Activated T-helper 1 cell treated with Interleukin-2 at 50 U/mL for 16 hours (primary cell): ENCODE measurements at places on chromosomes 1 and 21.

- DNase-seq, result no peak
Observed at GRCh38 chr1:185849014-185849413, 114.8 kb downstream of the HMCN1 start.

- no peak for DNase-seq
Observed at GRCh38 chr21:43916076-43916475, 51.1 kb downstream of the AGPAT3 start.

DNA sequence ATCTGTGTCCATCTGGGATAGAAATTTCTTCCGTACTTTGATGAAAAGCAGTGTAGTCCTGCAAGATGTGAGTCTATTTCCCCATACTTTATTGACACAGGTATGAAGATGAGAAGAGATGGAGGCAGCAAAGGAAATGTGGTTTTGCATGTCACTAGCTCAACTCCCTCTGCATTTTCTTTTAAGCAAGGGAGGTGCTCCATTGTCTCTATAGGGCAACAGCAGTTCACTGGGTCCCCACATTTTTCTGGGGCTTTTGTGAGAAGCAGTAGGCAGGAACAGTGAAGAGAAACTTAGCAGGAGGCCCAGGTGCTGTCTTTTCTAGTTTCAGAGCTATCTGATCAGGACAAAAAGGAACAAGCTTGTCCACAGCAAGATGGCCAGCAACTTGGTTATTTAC, 37.1 kb downstream of the C21orf91 start:
- no peak for DNase-seq

DNA sequence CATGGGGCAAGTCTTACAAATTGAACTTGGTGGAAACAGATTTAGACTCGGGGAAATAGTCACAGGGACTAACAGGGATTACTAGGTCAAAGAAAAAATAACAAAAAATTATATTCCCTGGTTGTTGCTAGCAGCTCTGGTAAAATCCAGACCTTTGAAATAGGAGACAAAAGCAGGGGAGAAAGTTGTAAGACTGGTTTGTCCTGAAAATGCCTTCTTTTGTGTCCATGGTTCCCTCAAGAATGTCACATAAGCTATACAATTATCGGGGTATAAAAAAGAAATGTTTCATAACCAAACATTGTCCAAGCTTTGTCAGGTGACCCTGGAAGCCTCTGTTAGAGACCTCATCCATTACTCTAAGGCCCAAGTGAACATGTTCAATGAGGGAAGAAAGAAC, 33.1 kb downstream of the KIAA0319L start:
- no peak for DNase-seq

- no peak for DNase-seq
Observed at GRCh38 chr1:231057410-231057809, 17.4 kb upstream of the FAM89A start.

DNA sequence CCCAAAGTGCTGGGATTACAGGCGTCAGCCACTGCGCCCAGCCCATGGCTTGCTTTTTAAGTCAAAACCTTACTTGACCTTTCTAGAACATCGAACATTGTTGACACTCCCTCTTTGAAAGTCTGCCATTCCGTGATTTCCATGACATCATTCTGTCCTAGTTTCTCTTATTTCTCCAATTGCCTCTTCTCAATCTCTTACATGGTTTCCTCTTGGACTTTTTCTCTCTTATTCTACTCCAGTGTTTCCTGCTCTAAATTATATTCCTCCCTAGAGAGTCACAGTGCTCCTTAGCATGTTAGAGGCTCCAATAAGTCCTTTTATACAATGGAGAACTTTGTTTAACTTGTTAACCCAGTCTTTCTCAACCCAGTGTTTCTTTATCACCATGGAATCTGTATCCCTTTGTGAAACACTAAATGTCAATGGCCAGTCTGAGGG, 25.5 kb downstream of the JAM2 start:
- DNase-seq, result no peak
